ENCODE measurements at places on chromosomes 12 and 14.

GRCh38 chr12:72264548-72265175, 7.5 kb upstream of the TRHDE start:
- DNase-seq: no peak

GRCh38 chr12:130560321-130560720, 155.8 kb downstream of the RIMBP2 start:
- no peak for DNase-seq

- DNase-seq: peak; percentile 57
Observed at GRCh38 chr12:54431911-54432814, 13.1 kb upstream of the ITGA5 start.

DNA sequence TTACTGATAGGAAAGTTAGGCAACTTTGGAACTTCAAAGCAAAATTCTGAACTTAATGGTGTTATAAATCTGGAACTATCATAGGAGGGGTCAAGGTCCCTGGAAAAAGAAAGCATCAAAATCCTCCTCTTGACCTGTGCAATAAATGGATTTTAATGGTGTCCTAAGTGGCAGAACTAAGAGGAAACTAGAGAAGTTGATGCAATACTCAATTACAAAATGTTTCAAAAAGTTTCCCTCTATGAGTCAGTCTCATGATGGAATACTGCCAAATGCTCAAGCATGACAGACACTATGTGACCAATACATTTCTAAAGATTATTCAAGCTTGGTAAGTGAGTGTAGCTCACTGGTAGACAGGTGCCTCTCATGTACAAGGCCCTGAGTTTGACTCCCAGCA, 47.7 kb upstream of the ERGIC2 start:
- DNase-seq: no peak

GRCh38 chr14:33809396-33809981, 141.4 kb downstream of the EGLN3 start:
- no peak for DNase-seq

DNA sequence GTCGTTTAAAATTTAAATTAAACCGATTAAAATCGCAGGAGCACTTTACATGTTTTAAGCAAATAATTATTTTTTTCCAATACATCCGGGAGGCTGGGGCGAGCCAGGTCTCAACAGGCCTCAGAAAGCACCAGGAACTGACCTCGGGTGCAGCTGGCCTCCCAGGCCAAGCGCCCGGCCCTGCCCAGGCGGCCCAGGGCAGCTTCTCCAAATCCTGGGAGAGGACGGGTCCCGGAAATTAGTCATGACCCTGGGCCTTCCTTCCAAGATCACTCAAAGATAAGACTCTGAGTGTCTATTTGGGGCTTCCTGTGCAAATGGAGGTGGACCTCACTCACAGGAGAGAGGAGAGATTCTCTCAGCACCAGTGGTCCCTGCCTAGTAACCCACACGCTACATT, 177.1 kb downstream of the BCL11B start:
- no peak for DNase-seq

Data from endothelial cell (in vitro differentiated cells).